SHP77 (cell line): ENCODE measurements at places on chromosomes 3 and 15.
A peak's percentile ranks its signal among the peaks of the same experiment; 100 is the strongest.

GRCh38 chr15:61889706-61890105 lies 170.5 kb downstream of the VPS13C start:
- no peak for DNase-seq

GRCh38 chr15:77031376-77032050 lies 36.6 kb downstream of the PSTPIP1 start:
- DNase-seq = peak; percentile 82

GRCh38 chr3:119340014-119340413 lies 45.8 kb downstream of the ARHGAP31 start:
- no peak for DNase-seq

DNA sequence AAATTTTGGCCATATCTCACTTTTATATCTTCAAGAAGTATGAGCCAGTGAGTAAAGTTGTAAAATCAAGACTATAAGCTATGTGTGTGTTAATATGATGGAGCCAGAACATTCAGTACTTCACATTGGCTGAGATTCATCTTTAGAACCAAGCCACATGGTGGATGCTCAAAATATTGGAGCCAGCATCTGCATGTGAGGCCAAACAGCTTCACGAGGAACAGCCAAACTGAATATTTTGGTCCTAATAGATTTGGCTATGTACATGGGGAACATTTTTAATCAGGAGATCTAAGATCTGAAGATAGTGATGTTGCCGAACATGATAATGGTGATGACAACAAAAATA lies 1089.8 kb downstream of the TUSC7 start:
- no peak for DNase-seq

- no peak for DNase-seq
Measured at GRCh38 chr15:55649058-55649423, 60.9 kb upstream of the PYGO1 start.

DNA sequence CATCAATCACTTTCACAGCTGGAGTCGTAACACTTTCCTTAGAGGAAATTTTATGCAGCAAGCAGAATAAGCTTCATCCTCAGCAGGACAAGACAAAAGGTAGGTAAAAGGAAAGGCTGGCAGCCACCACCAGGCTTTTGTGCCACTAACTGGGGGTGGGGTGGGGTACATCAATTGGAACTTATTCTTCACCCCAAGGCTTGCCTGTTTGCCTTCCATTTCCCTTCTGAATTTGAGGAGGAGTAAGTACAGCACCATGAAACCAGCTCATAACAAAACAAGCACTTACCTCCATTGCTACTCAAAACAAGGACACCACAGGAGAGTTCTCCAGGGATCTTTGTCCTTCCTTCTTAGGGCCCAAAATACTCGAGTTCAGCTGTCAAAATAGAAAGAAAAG lies 296.8 kb downstream of the ARRDC4 start:
- no peak for DNase-seq

DNA sequence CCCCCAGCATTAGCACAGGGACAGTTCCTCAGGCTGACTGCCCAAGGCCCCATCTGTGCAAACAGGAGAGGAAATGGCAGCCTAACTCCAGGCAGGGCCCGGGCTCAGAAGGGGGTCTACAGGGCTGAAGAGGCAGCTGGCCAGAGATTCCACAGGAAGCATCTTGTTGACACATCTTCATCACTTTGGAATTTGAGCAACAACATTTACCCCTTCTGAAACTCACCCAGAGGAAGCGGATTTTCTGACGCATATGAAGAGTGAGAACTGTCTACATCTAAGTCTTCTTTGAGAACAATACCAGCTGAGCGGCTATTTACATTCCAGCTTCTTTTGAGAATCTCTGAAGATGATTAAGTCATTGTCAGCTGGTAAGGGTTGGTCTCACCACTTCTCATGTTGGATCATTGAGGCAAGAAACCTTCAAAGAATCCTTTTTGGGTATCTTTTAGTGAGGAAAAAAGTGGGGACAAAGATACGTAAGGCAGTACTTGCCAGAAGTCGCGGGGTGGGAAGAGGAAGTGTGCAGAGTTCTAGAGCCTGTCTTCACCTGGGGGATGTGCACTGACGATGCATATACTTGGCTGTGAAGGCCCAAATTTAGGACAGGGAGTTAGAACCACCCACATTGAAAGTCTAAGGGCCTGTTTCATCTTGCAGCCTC lies 25.4 kb upstream of the SRP14 start:
- DNase-seq = peak; percentile 41

- DNase-seq = no peak
Measured at GRCh38 chr3:104066658-104067057, 1300.1 kb upstream of the ALCAM start.

DNA sequence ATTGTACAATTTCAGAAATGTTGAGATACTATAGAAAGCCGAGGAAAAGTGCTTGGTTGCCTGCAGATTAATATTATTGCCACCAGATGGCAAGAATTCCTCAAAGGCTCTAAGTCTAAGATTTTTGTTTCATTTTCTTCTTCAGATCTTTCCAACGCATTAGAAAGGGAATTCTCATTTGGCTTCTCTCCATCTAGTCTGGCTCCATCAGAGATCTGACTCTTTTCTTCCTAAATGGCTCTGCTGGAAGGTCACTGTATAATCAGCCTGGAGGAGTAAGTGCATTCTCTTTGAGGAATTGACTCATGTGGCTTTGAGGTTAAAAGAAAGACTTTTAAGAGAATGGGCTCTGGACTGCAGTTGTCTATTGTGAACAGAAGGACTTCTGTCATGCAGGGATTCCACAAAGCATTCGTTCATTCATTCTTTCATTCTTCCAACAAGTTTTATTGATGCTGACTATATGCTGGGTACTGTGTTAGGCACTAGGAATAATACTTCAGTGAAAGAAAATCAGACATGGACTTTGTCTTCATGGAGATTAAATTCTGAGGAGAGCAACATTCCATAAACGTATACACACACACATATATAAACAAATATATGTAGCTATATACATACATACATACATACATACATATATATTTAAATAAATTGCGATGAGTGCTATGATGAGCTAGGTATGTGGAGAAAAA lies 55.3 kb downstream of the SLC28A2 start:
- DNase-seq = no peak
